ENCODE measurements at places on chromosomes 2 and 18.

DNA sequence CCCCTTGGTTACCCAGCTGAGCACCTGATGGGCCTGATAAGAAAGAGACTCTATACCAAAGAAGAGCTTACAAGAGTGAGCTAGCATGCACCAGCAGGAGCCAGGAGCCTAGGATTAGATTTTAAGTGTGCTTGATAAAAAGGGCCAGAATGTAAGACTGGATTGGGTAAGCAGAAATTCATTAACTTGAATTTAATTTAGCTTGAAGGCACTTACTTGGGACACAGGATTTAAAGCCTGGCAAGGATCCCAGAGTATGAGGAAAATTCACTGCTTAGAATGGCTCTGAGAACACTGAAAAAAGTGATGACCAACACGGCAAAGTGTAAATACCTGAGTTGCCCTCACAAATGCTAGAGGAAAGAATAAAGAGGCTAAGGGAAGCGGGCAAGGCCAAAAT is 91.3 kb upstream of the RBBP8 start:
- DNase-seq = no peak

DNA sequence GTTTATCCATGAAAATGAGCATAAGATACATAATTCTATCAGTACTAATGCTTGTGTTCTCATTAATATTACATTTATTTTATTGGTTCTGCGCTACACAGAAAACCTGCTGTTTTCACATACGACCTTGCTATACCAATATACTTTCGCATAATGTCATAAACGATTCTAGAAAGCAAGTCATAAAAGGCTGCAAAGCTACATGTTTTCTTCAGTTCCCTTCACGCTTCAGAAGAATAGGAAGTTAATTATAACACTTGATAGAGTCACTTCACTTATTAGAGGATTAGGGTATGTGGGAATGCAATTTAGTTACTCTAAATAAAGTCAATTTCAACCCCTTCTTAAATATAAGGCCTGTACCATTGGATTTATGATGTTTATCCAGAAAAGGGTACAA is 29.0 kb downstream of the PSME4 start:
- no peak for DNase-seq

- no peak for DNase-seq
Measured at GRCh38 chr2:42371611-42372473, 10.8 kb upstream of the COX7A2L start.

DNA sequence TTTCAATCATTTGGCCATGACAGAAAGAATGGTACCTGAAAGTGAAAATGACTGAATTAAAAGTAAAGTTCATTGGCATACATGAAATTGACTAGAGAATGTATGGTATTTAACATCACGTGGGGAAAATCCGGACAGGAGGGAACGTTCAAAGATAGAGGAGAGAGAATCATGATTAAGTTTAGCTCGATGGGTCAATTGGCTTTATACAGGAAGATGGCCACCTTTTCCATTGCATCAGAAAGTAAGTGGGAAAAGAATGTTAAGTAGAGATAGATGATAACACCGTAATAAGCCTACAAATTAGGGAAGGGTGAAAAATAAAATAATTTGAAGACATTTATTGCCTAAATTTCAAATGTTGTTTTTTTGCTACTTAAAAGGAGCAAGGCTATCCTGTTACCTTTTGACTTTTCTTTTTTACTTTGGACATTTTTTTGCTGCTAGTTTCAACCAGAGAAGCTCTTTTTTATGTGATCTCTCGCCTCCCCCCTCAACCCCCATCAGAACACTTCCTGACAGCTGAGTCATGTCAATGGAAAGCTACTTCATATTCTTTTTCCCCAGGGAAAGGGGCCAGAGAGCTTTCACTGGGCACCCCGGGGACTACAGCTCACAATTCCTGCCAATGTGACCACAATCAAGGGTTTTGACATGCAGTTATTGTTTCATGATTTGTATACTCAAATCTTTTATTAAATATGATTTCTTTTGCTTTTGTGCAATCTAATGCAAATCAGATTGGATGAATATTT is 767 bp upstream of the CCDC102B start:
- DNase-seq = peak; percentile 85

- DNase-seq = no peak
Measured at GRCh38 chr2:74205596-74205995, 7.2 kb downstream of the MTHFD2 start.

DNA sequence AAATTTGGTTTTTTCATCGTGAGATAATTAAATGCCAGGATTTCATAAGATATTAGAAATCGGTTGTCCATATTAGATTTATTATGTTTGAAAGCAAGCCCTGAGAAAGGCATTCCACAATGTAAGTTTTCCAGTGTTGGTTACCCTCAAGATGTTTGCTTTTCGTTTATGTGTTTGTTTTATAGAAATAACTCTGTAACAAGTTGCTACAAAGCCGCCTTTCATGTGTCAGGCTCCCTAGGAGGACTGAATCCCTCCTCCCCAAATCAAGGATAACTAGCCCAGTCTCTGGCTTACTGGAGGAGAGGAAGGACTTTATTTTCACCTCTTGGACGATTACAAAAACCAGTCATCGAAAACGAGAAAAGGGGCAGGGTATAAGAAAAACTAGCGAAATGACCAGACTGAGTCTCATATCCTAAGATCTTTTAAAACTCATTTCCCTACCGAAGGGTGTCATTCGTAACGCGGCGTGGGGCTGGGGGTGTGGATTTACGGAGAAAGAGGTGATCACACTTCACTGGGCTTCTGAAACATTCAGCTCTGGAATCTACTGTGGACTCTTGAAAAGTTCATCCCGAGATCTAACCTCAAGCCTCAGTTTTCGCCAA is 1.0 kb upstream of the PEX13 start:
- DNase-seq = no peak
